ENCODE measurements at places on chromosomes 1 and 21. TPM values are rescaled to one million over a fixed set of nuclear protein-coding genes. Genes with fewer than 3 reads are reported as not detected.

Gene CD247
- total RNA-seq: not detected

Gene ANKRD13C
- total RNA-seq: 25.3 TPM

Gene SPSB1
- 30.8 TPM for total RNA-seq

Gene ADGRL4
- not detected for total RNA-seq

Gene IGSF3
- 50.2 TPM for total RNA-seq

Gene LRRC8B
- total RNA-seq: 18.1 TPM

Gene ACTL8
- not detected for total RNA-seq

Gene KCNH1
- total RNA-seq: not detected

Gene ADORA1
- not detected for total RNA-seq

Gene ZMYND12
- total RNA-seq: 1.00 TPM

Gene LCA5L
- 1.4 TPM for total RNA-seq

Gene ELK4
- total RNA-seq: 22.1 TPM

Gene LAX1
- under 0.01 TPM for total RNA-seq

Gene OR2L5
- not detected for total RNA-seq

Gene RIPPLY3
- total RNA-seq: under 0.01 TPM

Gene SLC2A5
- total RNA-seq: 0.50 TPM

Gene CHML
- total RNA-seq: 14.5 TPM

Gene DMBX1
- total RNA-seq: not detected

Gene LCK
- total RNA-seq: under 0.01 TPM

Gene TMEM54
- 106 TPM for total RNA-seq

Gene TPM3
- total RNA-seq: 392 TPM

Gene C4BPB
- total RNA-seq: not detected

Gene RNF186
- total RNA-seq: not detected

Gene KMO
- total RNA-seq: 0.07 TPM

Gene TMPRSS15
- not detected for total RNA-seq

Gene EFCAB7
- 6.3 TPM for total RNA-seq

Gene TMEM81
- total RNA-seq: 3.0 TPM

Gene DUSP23
- 29.4 TPM for total RNA-seq

Gene DENND2D
- 25.6 TPM for total RNA-seq

Gene CBR3
- total RNA-seq: 0.50 TPM

Gene KCNE1
- total RNA-seq: 0.34 TPM

Gene ZNF593OS
- not detected for total RNA-seq

Gene NBPF8
- 16.9 TPM for total RNA-seq

Gene TAS1R1
- not detected for total RNA-seq

Gene RGSL1
- total RNA-seq: not detected

Gene FMO2
- 0.07 TPM for total RNA-seq

Gene HSF2BP
- 8.5 TPM for total RNA-seq

Gene SPRR4
- not detected for total RNA-seq

Gene NPPB
- total RNA-seq: not detected

Gene CNTN2
- not detected for total RNA-seq

Gene GPR161
- total RNA-seq: 5.8 TPM

Gene OR2L13
- total RNA-seq: not detected

Gene KRTAP19-1
- not detected for total RNA-seq

Gene SHE
- not detected for total RNA-seq

Gene OR2G6
- total RNA-seq: not detected

Gene ACOT11
- 12.6 TPM for total RNA-seq

Gene GJB5
- total RNA-seq: 54.4 TPM

Gene ACKR1
- not detected for total RNA-seq

Gene FPGT
- 12.6 TPM for total RNA-seq

Gene IVL
- 18.8 TPM for total RNA-seq
